Inflammatory macrophage treated with lipopolysaccharide for 1 hour (primary cell): ENCODE measurements at places on chromosomes 6 and 20.

GRCh38 chr6:156437121-156437879, 339.9 kb upstream of the ARID1B start:
- DNase-seq, result no peak

GRCh38 chr6:125097186-125097585, 56.4 kb upstream of the TPD52L1 start:
- DNase-seq, result no peak

DNA sequence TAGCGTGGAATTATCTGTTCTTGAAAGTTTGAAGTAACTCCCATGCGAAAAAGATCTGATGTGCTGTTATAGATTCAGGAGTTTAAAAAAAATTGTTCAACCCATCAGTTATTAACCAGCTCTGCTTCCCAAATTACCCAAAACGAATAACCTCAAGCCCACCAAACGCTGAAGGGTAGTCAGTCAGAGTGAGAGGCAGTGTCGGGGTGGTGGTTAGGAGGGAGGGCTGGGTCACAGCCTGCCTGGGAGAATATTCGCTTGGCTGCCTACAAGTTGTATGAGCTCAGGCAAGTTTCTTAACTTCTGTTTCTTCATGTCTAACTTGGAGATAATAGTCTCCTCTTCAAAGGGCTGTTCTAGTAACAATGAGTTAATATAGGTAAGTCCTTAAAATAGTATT, 114.6 kb downstream of the JPH2 start:
- DNase-seq, result no peak

DNA sequence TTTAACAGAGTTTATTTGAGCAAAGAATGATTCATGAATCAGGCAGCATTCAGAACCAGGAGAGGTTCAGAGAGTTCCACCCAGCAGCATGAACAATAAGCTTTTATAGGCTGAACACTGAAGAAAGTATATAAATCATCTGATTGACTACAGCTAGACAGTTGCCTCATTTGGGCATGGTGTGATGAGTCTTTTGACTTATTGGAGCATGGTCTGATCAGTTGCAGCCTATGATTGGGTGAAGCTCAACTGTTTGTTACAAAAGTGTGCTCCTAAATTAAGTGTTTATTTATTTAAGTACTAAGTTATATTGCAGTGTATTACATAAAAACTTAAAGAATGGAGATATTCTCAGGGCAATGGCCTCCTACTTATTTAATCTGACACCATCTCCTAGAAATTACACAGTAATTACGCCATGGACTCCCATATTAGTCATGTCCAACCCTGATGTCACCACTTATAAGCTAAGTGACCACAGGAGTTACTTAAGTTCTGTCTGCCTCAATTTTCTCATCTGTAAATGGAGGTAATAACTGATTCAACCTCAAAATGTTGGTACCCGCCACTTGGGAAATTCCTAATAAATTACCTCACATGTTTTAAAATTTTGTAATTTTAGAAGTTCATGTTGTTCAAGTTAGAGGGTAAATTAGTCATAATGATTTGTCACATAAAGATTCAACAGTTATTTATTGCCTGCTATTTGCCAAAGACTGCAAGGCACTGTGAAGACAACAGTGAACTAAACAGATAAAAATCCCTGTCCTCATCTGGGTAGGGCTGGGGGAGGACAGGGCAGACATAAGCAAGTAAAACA, 15.2 kb upstream of the ROS1 start:
- DNase-seq, result peak; percentile 79

- peak; percentile 94 for DNase-seq
Measured at GRCh38 chr20:38094373-38094891, 60.9 kb downstream of the RPRD1B start.

DNA sequence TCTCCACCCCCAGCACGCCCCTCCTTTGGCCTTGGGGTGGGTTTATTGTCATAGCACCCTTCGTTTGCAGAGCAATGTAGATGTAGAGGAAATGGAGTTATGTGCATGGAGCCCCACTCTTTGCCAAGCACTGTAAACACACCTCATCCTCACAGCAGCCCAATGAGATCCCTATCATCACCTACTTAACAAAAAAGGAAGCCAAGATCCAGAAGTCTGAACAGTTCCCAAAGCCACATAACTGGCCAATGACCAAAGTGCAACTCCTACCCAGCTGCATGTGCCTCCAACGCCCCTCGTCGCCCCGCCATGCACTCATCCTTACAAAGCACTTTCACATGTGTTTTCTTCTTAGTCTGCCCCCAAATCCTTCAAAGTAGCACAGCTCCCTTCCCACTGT, 21.8 kb upstream of the FOXQ1 start:
- no peak for DNase-seq

GRCh38 chr6:142695016-142695415, 250.0 kb downstream of the HIVEP2 start:
- DNase-seq, result no peak

DNA sequence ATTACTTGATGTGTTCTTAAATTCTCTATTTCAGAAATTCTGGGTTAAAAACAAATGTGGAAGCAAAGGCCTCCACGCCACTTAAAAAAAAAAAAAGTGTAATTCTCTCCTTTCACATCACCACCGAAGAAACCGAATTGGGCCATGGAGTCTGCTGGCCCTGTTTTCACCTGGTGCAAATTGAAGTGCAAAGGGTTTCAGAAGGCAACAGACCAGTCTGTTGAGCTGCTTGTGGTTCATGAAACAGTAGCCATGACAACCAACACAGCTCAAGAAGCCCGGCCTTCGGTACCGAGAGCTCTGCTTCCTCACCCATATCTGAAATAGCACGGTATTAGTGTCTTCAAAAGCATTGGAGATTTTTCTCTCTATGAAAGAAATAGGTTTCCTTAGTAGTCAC, 63.1 kb downstream of the GMPR start:
- DNase-seq, result no peak

GRCh38 chr6:12071064-12071615, 59.0 kb downstream of the HIVEP1 start:
- no peak for DNase-seq

GRCh38 chr6:145360865-145361264, 374.5 kb downstream of the EPM2A start:
- no peak for DNase-seq

GRCh38 chr6:147117580-147117979, 86.6 kb upstream of the STXBP5 start:
- no peak for DNase-seq

DNA sequence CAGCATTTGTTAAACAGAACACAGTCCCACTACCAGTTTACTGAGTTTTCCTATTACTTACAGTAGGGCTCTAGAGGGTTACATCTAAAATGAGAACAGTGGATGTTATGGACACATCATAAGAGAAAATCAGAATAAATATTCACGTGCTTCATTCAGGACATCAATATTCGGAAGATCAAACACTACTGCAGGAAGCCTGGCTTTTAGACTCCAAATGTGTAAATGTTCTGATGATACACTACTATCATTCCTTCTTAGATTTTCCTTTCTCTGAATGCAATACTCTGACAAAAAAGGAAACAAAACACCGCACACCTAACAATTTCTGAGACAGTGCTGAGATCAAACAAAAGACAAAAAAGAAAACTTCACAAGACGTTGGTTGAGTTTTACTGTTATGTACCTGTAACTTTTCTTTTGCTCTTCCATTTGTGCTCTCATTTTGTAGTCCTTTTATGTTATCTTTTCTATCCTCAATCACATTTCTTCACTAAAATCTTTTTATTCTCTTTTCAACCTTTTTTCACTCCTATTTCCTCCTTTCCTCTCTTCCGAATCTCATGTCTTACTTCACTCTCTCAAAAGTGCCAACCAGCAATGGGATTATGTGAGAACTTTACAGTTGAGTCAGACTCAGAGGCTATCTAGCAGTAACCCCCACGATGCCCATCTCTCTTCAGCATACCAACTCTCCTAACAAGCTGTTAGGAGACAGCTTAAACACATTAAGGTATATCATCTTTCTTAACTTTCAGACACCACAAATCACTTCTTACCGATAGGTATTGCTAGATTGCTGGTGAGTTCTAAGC, 1.7 kb downstream of the FAM184A start:
- no peak for DNase-seq

GRCh38 chr6:5981126-5982026, 25.3 kb downstream of the NRN1 start:
- no peak for DNase-seq

- DNase-seq, result no peak
Measured at GRCh38 chr6:73004861-73005260, 220.4 kb downstream of the KHDC1L start.

DNA sequence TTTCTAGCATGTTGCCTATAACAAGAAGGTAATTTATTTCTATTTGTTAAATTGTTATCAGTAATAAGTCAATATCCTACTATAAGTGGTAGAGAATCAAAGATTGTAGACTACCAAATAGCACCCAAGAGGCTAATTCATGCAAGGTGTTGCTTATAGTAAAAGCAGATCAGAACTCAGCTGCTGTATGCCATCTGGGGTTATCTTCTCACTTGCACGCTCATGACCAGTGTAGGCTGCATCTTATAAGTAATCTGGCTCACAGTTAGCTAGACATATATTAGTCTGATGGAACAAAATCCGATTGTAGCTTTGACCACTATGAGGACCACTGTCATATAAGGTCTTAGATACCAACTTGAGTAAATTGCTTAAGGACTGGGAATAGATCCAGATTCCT, 17.0 kb downstream of the TOP1 start:
- DNase-seq, result no peak

- no peak for DNase-seq
Measured at GRCh38 chr6:37688078-37688850, 9.4 kb downstream of the MDGA1 start.

DNA sequence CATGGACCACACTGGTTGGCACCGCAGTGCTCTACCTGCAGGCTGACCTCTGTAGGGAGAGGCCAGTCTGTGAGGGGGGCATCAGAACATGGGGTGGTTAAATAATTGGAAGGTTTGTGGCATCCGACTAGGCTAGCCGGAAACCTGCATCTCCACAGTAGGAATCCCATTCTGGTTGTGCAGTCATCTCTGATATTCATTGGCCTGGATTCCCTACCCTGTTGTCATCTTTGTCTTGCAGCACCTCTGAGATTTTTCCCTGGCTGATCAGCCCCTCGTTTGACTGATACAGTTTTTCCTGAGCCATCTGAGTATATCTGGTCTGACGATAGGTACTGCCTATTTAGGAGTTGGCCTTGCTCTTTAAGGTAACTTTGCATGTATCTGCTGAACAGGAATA, 259.4 kb downstream of the TMEM242 start:
- DNase-seq, result no peak

DNA sequence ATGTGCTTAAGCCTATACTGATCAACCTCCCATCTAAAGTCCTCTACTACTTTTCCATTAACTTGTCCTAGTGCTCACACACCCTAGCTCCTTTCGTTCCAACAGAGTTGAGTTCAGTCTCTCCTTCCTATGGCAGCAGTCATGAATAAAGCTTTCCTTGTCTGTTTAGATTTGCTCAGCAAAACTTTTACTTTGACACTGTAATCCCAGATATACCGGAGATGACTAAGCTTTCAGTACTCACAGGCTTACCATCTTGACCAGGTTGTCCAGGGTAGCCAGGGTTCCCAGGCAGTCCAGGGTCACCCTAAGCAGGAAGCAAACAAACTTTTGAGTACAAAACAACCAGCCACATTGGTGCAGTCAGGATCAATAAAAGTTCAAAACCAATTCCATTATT, 90.7 kb downstream of the COL21A1 start:
- no peak for DNase-seq

DNA sequence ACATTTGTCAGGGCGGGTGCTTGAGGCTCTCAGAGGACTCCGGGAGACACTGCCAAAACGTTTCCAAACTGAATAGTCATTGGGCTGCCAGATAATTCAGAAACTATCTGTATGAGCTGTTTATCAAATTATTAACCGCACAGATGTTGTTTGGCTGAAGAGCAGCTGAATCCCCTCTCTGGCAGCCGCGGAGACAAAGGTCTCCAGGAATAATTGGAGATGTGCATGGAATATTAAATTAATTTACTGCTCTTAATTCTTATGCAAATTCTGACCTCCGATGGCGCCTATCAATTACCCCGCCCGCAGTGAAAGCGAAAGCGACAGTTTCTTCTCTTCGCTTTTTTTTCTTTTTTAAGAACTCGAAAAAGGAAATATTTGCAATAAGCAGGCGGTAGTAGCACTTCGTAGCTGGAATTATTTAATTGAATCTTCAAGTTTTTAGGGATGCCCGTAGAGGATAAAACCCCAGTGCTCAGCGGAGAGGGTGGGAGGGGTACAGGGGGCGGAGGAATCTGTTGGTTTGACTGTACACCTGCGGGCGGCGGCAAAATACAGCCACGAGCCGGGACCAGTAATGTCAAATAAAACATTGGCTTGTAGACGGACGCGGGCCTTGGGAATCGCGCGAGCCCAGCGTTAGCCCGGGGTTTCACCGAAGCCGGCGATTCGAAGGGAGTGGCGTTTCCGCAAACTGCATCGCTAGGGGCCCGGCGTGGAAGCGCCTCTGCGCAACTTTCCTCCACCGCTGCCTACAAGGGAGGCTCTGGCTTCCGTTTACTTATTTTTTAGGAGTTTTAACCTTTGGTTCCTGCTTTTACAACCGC, 6.2 kb downstream of the LINC00237 start:
- peak; percentile 53 for DNase-seq

DNA sequence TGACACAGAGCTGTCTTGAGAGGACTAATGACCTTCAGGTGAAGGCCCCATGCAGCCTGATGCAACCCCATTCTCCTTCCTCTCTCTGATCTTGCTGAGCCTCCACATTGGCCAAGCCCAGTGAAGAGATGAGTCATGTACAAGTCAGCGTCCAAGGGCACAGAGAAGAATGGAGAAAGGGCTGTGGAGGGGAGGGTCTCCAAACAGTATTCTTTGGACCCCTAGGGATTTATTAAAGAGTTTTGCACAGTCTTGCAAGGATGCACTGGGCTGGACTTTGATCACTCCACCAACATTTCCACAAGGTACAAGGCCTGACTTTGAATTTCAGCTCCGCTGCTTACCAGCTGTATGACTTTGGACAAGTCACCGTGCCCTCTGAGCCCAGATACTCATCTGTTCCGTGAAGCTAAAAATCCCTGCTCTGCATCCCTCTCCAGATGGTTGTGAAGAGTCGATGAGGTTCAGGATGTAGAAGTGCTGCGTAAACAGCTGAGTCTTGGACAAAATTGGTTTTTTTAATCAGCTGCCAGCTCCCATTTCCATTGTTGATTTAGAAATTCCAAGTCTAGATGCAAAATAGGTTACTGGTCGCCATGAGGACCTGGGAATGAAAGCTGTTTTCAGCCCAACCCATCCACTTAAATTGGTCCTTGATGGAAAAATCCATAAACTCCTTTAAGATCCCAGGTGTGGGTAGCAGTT, 14.1 kb upstream of the KCNG1 start:
- no peak for DNase-seq
